Chondrocyte (in vitro differentiated cells): ENCODE measurements at places on chromosomes 12 and 14.

- DNase-seq = no peak
These were observed 11.2 kb upstream of the LRIG3 start for GRCh38 chr12:58931518-58931917.

DNA sequence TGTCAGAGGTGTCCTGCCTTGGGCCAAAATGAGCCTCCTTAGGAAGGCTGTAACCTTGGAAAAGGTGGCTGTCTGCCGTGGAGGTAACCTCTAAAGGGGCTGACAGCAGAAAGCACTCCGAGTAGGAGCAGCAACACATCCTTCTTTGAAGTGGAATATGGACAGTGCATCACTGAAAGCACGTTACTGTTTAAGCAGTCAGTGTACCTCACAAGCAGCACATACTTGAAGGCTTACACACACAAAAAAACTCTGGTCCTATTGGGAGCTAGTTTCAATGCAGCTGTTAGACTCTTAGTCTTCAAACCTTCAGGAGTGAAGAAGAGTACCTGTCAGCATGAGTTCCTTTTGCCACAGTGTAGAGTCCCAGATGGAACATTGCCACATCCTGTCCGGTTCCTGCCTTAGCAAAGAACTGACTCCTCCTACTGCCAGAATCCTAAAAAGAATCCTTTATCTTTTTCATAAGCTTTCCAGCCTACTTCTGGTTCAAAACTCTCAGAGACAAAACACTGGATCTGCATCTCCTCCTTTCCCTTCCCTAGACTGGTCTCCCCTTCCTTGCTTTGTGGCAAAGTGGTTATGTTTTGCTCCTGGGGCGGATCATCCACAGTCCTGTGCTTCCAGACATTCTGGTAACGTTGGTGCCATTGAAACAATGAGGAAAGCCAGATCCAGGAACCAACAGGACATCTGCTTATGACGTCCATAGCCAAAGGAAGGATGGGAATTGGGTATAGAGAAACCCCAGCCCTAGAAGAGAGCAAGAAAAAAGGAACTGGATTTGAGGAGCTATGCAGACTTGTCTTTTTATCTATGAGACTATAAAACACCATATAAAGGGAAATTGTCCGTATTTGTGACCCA, 8.5 kb upstream of the MDM1 start:
- no peak for DNase-seq

DNA sequence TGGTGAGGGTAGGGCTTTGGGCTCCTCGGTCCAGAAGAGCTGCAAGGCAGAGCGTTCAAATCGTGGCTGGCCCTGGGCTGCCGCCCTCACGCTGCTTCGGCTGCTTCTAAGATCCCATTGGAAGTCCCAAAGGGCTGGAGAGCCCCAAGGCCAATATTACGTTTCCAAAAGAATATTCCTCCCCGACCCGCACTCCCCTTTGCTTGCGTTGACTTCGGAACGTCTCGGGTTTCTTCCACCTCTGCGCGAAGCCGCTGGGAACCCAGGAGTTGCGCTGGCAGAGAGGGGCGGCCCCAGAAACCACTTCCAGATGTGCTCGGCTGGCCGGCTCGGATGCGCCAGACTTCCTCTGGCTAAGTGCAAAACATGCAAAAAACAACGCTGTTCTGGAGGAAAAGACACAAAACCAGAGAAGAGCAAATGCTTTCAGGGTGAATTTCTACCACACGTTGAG, at the start of gene GLT8D2:
TSS of gene GLT8D2 (minus strand) at position 285 of the 454 bp plus-strand sequence. CDS start 30,539 bp downstream, outside the sequence.
- no peak for DNase-seq

- no peak for DNase-seq
These were observed 349.1 kb upstream of the CCDC196 start for GRCh38 chr14:66137081-66137480.

GRCh38 chr14:83255727-83256090, 1722.1 kb upstream of the SEL1L start:
- DNase-seq = no peak

- DNase-seq = no peak
These were observed 36.9 kb upstream of the DCN start for GRCh38 chr12:91219511-91219910.

DNA sequence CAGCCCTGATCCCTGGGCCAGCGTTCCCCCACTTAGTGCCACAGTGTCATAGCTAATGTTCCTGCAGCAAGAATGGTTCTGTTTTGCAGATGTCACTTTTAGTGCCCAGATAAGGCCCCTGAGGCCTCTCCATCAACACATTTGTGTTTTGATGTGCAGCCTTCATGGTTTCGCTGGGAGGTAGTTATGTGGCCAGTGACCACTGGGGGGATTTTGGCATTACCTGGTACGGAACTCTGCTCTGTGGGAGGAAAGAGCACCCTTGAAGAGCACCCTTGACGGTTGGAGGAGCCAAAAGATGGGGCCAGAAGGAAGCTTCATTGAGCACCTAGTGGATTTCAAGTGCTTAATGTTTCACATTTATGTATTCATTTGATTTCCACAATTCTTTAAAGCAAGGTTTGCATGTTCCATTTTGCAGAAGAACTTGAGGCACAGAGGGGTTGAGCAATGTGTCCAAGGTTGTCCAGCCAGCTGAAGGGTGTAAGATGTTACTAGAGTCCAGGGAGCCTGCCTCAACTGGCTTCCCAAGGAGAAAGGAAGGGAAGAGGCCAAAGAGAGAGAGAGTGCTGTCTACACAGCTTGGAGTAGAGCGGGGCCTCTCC, 13.0 kb downstream of the SERPINA11 start:
- DNase-seq = no peak

DNA sequence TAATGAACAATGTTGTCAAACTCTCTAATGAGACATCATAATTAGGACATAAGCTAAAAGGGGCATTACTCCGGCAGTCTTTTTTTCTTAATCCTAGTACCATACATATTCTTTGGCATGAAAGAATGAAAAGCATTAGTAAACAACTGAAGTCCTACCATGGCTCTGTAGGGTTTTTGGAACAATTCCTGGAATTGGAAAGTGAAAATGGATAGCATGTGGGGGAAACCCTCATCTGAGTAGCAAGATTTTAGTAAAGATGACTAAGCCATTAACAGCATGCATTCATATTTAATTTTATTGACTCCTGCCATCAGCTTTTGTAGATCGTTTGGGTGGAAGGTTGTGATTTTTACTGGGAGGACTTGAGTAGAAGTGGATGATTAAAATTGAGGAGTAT, 216.2 kb upstream of the PDZRN4 start:
- DNase-seq = no peak

GRCh38 chr14:35196571-35196970, 74.2 kb downstream of the PRORP start:
- no peak for DNase-seq

DNA sequence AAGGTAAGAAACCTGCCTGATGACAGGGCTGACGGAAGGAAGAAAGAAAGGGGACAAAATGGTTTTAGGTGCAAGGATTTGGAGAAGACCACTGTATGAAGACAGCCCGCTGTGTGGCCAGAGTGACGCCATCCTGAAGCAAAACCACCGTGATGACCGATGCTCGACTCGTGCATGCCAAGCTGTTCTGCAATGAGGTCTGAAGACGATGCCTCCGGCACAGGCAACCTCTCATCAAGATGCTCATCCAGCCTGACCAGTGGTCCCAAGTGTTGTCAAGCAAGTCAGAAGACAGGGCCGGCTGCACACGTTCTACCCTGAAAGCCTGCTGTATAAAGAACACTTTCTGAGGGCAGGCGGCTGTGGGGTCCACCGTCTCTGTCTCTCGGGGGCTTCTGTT, 34.8 kb downstream of the STX2 start:
- no peak for DNase-seq

DNA sequence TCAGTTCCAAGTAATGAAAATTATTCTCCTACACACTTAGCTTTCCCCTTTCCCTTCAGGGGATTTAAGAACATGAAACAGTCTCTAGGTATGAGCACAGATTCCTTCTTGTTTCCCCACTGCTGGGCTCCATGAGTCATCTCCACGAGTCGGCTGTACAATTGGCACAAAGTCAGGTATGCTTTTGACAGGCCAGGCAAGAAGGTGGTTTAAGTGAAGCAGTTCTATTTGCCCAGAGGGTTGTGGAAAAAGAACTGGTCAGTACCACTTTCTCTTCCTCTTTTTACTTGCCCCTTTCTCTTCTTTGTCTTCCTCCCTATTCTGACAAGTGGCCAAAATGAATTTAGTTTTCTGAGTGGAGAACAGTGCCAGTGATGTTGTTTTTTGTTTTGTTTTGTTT, 16.3 kb downstream of the DYNC1H1 start:
- no peak for DNase-seq

GRCh38 chr12:86216591-86216990, 39.6 kb downstream of the MGAT4C start:
- no peak for DNase-seq

DNA sequence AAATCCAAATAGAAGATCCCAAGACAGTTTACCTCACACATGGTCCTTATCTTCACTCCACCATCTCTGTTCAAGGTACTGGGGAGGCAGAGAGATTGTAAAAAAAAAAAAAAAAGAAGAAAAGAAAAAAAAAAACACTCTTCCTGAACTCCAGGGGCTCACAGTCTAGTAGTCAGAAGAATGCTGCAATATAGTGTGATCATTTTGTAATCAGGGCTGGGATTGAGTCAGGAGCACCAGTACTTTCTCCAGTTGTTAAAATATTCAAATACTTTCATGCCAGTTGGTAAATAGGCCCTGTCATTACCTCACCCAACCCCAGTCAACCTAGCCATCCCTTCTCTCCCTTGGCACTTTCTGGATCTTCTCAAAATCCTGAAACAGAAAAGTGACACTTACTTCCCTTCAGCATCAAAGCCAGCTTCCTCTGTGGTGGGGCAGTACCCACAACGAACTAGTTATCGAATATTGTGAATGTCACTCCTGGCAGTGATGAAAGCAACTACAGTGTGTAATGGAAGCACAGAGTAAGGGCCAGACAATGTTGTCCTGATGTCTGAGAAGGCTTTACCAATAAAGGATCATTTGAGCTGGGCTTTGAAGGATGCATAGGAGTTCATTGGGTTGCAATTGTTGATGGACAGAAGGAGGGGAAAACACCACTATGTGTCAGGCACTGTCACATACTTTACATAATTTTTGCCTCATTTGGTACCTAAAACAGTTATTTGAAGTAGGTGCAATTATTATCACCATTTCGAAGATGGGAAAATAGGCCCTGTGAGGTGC, 44.3 kb upstream of the HSPB8 start:
- DNase-seq = no peak

DNA sequence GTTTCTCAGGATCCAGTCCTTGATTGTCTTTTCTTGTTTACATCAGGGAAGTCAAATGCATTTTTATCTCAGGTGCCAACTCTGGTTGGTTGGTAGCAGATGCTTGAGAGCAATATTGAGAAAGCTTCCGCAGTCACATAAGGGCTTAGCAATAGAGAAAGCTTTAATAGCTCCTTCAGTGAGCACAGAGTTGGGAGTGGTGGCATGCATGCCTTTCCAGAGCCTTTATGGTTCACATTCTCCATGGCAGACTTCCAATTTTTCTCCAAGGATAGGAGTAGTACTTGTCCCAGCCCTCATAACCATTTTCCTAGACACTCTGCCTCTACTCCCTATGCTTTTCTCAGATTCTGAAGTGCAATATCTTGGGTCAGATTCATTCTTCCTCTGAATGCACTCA, 280.4 kb downstream of the AEBP2 start:
- no peak for DNase-seq

GRCh38 chr14:41313196-41313595, 293.5 kb upstream of the LRFN5 start:
- no peak for DNase-seq

GRCh38 chr14:61372379-61372778, 51.0 kb downstream of the PRKCH start:
- no peak for DNase-seq

DNA sequence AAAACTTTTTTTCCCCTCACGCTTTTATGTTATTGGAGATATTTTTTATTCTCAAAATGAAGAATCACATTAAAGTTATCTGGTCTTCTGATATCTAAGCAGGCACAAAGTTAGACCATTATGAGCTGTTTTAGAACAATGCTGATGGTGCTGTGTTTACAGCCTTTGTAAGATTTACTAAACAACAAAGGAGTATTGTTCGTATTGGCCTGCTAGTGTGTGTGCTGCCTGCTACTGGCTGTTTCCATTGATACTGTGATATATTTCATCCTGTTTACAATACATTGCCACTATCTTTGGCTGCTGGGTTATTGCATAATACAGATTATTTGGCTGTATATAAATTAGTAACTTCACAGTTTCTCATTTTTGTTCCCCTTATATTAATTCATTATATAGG, 220.8 kb downstream of the ITPR2 start:
- no peak for DNase-seq

DNA sequence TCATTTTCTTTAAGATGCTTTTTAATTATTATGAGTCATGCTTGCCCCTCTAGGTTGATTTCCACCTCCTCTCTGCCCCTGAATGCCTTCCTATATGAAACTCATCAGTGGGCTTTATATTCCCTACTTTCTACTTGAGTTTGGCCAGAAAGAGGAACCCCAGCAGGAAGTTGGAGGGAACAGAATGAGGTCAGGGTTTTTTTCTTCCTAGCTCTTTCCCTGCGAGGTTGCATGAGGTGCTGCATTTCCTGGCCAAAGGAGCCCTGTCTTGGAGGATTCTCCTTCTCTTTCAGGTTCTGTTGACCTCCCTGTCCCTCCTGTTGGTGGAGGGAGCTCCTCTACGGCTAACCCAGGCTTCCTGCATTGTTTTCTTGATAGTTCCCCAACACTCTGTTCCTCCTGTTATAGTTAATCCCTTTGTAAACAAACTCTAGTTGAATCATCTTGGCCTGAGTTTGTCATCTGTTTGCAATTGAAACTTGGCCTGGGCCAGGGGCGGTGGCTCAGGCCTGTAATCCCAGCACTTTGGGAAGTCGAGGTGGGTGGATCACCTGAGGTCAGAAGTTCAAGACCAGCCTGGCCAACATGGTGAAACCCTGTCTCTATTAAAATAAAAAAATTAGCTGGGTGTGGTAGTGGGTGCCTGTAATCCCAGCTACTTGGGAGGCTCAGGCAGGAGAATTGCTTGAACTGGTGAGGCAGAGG, 15.3 kb upstream of the SPIC start:
- DNase-seq = no peak

DNA sequence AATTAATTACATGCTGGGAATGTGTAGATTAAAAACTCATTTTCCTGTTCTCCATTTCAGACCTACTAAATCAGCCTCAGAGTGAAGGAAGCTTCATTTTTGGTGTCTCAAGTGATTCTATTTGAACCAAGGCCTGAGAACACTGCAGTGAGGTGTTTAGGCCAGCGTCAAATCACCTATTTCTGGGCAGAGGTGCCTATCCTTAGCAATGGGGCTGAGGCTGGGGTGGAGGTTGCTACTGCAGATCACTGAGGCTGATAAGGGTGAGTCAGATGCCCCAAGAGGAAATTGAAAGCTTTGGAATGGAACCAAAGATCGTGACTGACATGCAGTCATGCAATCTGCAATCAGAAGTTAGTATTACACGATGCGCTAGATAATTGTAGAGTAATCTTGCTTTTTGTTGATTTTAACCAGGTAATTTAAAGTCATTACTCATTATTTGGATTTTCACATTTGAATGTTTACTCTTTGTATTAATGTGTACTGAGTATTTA, 4.4 kb downstream of the TXNRD1 start:
- DNase-seq = no peak

- DNase-seq = no peak
These were observed 25.5 kb upstream of the FBXO34 start for GRCh38 chr14:55245657-55246268.

GRCh38 chr14:33612197-33612505, 338.7 kb downstream of the EGLN3 start:
- DNase-seq = no peak

- no peak for DNase-seq
These were observed 50.9 kb upstream of the CCT2 start for GRCh38 chr12:69534389-69534822.
